ENCODE measurements at places on chromosomes 1 and 21.

GRCh38 chr21:34126269-34126668, 52.9 kb downstream of the MRPS6 start:
- no peaks in the 10 kb centered on the region for H3K27me3 ChIP-seq
- no peak for DNase-seq
- no peak overlapping the region for H3K4me3 ChIP-seq
- H3K27ac ChIP-seq, result no peak overlapping the region

- peaks cover 23% of the 10 kb centered on the region for H3K36me3 ChIP-seq
- no peaks in the 10 kb centered on the region for H3K27me3 ChIP-seq
- peak; percentile 3 for DNase-seq
- peak overlapping the region; percentile 89 for H3K4me3 ChIP-seq
- H3K4me1 ChIP-seq, result peaks cover 23% of the 10 kb centered on the region
Observed at GRCh38 chr21:37071561-37072273, 1.2 kb downstream of the PIGP start.

DNA sequence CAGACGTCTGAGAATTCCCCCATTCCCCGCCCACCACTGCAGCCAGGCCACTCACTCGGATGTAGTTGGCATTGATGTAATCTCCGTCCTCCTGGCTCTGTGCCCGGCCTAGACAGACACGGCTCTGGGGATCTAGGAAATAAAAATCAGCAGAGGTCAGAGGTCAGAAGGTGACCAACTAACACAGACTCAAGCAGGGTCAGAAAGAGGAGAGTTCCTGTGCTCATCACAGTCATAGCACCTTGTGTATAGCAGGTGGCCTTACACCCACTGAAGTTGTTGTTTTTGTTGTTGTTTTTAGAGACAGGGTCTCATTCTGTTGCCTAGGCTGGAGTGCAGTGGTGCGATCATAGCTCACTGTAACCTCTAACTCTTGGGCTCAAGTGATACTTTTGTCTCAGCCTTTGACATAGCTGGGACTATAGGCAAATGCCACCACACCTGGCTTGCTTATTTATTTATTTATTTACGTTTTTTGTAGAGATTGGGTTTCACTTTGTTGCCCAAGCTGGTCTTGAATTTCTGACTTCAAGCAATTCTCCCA, 4.9 kb downstream of the PTPN7 start:
- peaks cover 92% of the 10 kb centered on the region for H3K36me3 ChIP-seq
- no peak for DNase-seq
- H3K27ac ChIP-seq, result peak overlapping the region; percentile 83
- H3K27me3 ChIP-seq, result no peaks in the 10 kb centered on the region

- no peak for DNase-seq
- no peaks in the 10 kb centered on the region for H3K4me1 ChIP-seq
- H3K36me3 ChIP-seq, result no peaks in the 10 kb centered on the region
Observed at GRCh38 chr21:21007606-21008005, 9.4 kb downstream of the NCAM2 start.

GRCh38 chr1:160167580-160167979, 16.2 kb downstream of the ATP1A4 start:
- no peak overlapping the region for H3K4me3 ChIP-seq
- H3K27me3 ChIP-seq, result peaks cover 69% of the 10 kb centered on the region
- peaks cover 7% of the 10 kb centered on the region for H3K4me1 ChIP-seq
- no peaks in the 10 kb centered on the region for H3K36me3 ChIP-seq
- no peak for DNase-seq
- no peak overlapping the region for H3K27ac ChIP-seq

DNA sequence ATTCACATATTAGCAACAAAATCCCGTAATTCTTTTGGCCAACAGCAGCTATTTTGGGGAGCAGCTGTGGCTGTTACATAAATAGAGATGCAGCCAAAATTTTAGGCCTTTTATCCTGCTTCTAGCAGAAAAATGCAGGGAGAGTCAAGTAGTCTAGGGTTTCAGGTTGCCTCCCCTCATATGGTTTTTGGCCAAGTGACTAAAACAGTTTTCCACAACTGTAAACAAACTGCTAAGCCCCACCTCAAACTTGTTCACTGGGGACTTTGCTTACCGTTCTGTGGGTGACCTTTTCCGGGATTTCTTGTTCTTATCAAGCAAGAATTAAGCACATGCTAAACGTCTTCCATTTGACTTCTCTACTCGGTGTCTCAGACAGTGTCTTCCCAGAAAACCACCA, 133.4 kb downstream of the EDEM3 start:
- DNase-seq, result no peak
- H3K4me1 ChIP-seq, result peaks cover 3% of the 10 kb centered on the region
- H3K27me3 ChIP-seq, result peaks cover 6% of the 10 kb centered on the region
- H3K36me3 ChIP-seq, result peaks cover under 1% of the 10 kb centered on the region
- H3K27ac ChIP-seq, result no peak overlapping the region

GRCh38 chr21:34878501-34878900, 170.6 kb downstream of the RUNX1 start:
- peaks cover 53% of the 10 kb centered on the region for H3K36me3 ChIP-seq
- H3K4me1 ChIP-seq, result peaks cover 30% of the 10 kb centered on the region
- no peak overlapping the region for H3K4me3 ChIP-seq
- no peaks in the 10 kb centered on the region for H3K27me3 ChIP-seq

DNA sequence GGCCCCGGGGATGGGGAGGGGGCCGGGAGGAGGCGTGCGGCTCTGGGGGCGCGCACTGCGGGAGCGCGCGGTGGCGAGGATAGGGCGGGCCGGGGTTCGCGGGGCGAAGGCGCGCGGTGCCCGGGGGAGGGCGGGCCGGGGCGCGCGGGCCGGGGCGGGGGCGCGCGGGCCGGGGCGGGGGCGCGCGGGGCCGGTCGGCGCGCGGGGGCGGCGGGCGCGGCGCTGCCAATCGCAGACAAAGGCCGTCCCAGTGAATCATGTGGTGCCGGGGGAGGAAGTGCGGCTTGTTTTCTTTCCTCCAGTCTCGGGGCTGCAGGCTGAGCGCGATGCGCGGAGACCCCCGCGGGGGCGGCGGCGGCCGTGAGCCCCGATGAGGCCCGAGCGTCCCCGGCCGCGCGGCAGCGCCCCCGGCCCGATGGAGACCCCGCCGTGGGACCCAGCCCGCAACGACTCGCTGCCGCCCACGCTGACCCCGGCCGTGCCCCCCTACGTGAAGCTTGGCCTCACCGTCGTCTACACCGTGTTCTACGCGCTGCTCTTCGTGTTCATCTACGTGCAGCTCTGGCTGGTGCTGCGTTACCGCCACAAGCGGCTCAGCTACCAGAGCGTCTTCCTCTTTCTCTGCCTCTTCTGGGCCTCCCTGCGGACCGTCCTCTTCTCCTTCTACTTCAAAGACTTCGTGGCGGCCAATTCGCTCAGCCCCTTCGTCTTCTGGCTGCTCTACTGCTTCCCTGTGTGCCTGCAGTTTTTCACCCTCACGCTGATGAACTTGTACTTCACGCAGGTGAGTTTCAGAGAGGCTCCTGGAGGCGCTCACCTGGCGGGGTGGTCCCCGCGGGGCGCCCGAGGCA, at the start of gene GPR137B:
GPR137B (plus strand) TSS at position 287 of the 851 bp plus-strand sequence; CDS start at position 371, 84 bp downstream.
- H3K4me1 ChIP-seq, result peaks cover 47% of the 10 kb centered on the region
- peak within 1 kb of the TSS; percentile 90 for H3K27ac ChIP-seq
- peak; percentile 35 for DNase-seq
- H3K27me3 ChIP-seq, result peaks cover 34% of the 10 kb centered on the region
- peak within 1 kb of the TSS; percentile 96 for H3K4me3 ChIP-seq

- H3K4me1 ChIP-seq, result peaks cover 60% of the 10 kb centered on the region
- no peak overlapping the region for H3K27ac ChIP-seq
- H3K4me3 ChIP-seq, result no peak overlapping the region
- no peaks in the 10 kb centered on the region for H3K27me3 ChIP-seq
- peaks cover 6% of the 10 kb centered on the region for H3K36me3 ChIP-seq
- DNase-seq, result no peak
Observed at GRCh38 chr1:90959352-90960206, 62.3 kb downstream of the ZNF644 start.

- H3K27me3 ChIP-seq, result no peaks in the 10 kb centered on the region
- no peaks in the 10 kb centered on the region for H3K36me3 ChIP-seq
- no peak overlapping the region for H3K4me3 ChIP-seq
Observed at GRCh38 chr1:105793536-105794146, 1262.8 kb upstream of the PRMT6 start.

GRCh38 chr1:57824535-57824934, 400.7 kb upstream of the DAB1 start:
- no peaks in the 10 kb centered on the region for H3K36me3 ChIP-seq
- no peaks in the 10 kb centered on the region for H3K27me3 ChIP-seq

DNA sequence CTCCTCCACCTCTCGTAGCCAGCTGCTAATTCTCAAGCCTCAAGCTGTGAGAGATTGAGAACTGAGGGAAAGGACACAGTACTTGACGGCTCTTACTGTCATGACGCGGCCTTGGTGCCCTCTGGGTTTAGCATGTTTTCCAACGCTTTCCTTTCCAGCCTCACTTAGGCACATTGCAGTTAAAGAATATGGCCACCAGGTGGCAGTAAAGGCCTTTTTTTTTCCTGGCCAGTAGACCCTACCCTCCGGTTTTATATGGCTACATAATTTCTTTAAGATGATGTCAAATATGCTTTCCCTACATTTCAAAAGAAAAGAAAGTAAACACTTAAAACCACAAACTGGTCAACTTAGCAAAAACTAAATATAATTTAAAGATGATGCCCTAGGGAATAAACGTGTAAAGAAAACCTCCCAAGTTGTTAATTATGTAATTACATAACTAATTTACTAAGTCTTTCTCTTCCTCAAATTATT, 56.8 kb upstream of the PRDX6 start:
- H3K36me3 ChIP-seq, result peaks cover 23% of the 10 kb centered on the region
- peak overlapping the region; percentile 6 for H3K4me3 ChIP-seq
- H3K4me1 ChIP-seq, result peaks cover 8% of the 10 kb centered on the region
- H3K27me3 ChIP-seq, result no peaks in the 10 kb centered on the region
- DNase-seq, result peak; percentile 62
- H3K27ac ChIP-seq, result no peak overlapping the region

- H3K4me1 ChIP-seq, result peaks cover 16% of the 10 kb centered on the region
- DNase-seq, result no peak
- H3K27ac ChIP-seq, result no peak overlapping the region
- H3K36me3 ChIP-seq, result peaks cover 14% of the 10 kb centered on the region
Observed at GRCh38 chr1:235100194-235100772, 28.4 kb downstream of the TOMM20 start.

DNA sequence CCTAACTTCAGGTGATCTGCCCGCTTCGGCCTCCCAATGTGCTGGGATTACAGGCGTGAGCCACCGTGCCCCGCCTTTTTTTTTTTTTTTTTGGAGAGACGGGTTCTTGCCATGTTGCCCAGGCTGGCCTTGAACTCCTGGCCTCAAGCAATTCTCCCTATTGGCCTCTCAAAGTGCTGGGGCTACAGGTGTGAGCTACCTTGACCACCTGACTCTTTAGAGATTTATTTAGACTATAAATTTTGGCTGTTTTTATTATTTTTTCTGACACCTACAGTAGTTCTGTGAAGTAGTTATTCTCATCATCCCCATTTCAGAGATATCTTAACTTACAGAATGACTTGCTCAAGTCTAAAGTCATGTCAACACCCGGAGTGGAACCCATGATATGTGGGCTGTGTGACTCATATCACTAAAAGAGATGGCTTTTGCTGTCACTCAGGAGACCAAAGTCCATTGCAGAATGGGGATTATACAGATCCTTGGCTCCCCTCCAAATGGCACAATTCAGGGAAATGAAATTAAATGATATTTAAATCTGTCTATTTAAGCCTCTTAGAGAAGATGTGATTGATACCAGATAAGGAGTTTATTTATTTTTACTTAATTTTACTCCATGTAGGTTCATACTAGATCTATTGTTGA, 93.2 kb downstream of the CTH start:
- no peak overlapping the region for H3K27ac ChIP-seq
- H3K36me3 ChIP-seq, result no peaks in the 10 kb centered on the region
- H3K4me3 ChIP-seq, result no peak overlapping the region
- no peak for DNase-seq

DNA sequence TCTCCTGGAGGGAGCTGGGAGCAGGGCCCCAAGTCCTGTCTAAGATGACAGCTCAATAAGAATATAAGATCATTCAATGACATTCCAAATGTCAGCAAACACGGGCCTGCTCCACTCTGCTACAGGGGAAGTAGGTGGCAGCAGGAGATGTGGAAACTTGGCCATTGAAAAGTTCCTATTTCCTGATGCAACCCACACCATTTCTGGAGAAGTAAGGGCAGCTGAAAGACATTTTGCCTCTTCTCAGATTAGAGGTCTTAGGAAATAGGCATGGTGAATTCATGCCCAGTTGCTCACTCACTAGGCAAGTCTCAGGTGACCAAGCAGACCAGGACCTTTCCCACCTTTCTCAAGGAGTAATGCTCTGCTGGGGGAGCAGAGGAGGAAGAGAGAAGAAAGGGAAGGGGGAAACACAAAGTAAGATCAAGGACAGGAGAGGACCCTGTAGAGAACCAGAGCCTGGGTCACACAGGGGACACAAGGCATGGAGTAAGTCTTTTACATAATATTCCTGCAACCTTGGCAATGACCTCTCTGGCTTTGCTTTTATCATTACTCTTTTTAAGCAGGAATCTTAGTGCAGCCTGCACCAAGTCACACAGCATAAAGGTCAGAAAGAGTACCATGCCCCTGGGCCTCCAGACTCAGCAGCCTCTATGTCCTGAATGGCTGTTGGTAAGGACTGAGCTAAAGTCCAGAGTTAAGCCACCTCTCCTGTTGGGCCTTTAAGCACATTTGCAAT, 68.9 kb downstream of the DMAP1 start:
- no peak for DNase-seq
- no peak overlapping the region for H3K4me3 ChIP-seq
- H3K27ac ChIP-seq, result peak overlapping the region; percentile 27
- H3K27me3 ChIP-seq, result no peaks in the 10 kb centered on the region
- H3K36me3 ChIP-seq, result peaks cover 15% of the 10 kb centered on the region

DNA sequence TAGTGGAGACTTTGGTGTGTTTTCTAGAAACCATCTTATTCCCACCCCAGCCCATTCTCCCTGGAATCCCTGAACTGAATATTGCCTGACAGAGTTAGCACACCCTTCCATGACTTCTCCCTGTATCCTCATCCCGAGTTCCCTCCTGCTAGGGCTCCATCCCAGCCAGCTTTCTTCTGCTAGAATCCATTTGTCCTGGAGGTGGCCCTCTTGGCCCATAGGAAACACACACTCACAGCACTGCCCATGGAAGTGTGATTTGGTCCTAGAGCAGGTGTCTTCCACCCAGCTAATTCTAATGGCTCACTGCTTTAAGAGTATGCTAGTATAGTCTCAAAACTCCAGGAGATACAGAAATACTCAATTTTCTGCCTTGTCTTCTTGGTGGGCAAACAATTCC, 4.1 kb downstream of the KRTAP15-1 start:
- no peaks in the 10 kb centered on the region for H3K4me1 ChIP-seq
- DNase-seq, result no peak
- H3K36me3 ChIP-seq, result no peaks in the 10 kb centered on the region
- no peaks in the 10 kb centered on the region for H3K27me3 ChIP-seq
- no peak overlapping the region for H3K4me3 ChIP-seq

- H3K27ac ChIP-seq, result no peak overlapping the region
- H3K36me3 ChIP-seq, result no peaks in the 10 kb centered on the region
- H3K4me3 ChIP-seq, result no peak overlapping the region
- DNase-seq, result no peak
- no peaks in the 10 kb centered on the region for H3K27me3 ChIP-seq
- H3K4me1 ChIP-seq, result no peaks in the 10 kb centered on the region
Observed at GRCh38 chr1:176885751-176886150, 278.8 kb downstream of the ASTN1 start.

- no peak for DNase-seq
- H3K27ac ChIP-seq, result no peak overlapping the region
- no peaks in the 10 kb centered on the region for H3K4me1 ChIP-seq
- H3K36me3 ChIP-seq, result peaks cover 4% of the 10 kb centered on the region
Observed at GRCh38 chr1:232486454-232487207, 143.3 kb downstream of the SIPA1L2 start.

GRCh38 chr1:75733661-75734060, 9.2 kb downstream of the ACADM start:
- peaks cover under 1% of the 10 kb centered on the region for H3K4me1 ChIP-seq
- no peak for DNase-seq
- peaks cover 53% of the 10 kb centered on the region for H3K36me3 ChIP-seq
- H3K27me3 ChIP-seq, result no peaks in the 10 kb centered on the region
- H3K4me3 ChIP-seq, result no peak overlapping the region
